Lower lobe of right lung (tissue), 2 donors: ENCODE measurements at places on chromosomes 2 and 18. TPM values are rescaled to one million over a fixed set of nuclear protein-coding genes. Genes with fewer than 3 reads are reported as not detected.

DNA sequence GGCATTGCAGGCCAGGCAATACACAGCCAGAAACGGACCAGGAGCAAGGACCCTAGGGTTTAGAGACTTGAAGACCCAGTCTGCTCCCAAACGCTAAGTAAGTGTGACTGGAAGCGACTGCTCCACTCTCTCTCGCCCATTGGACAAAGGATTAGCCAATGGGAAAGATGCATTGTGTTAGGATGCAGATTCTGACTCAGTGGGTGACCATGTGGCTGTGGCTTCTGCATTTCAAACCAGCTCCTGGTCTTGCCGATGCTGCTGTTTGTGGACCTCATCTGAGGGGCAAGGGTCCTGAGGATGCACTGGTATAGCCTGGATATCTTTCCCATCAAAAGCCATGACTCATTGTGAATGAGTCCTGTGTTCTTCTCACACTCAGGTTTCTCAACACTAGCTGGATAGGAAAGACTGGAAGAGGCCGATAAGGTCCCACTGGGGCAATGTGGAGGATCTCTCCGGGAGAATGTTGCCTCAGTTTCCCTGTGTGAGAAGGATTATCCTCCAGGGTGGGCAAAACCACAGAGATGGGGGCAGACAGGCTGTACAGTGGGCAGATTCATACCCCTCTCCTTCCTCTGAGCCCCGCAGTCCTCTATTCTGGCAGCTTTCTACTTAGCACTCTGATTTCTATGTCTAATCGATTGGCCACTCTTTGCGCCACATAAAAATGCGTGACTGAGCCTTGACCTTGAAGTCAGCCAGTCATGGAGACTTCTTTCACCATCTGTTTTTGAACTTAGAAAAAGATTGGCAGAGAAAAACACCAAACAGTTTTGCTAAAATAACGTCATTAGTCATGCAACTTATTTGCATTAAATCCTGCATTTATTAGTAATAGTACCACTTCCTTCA is 257.1 kb downstream of the PRKCE start:
- no peak for DNase-seq

GRCh38 chr18:76922107-76922506 is 99.8 kb downstream of the ZNF236 start:
- DNase-seq = no peak

DNA sequence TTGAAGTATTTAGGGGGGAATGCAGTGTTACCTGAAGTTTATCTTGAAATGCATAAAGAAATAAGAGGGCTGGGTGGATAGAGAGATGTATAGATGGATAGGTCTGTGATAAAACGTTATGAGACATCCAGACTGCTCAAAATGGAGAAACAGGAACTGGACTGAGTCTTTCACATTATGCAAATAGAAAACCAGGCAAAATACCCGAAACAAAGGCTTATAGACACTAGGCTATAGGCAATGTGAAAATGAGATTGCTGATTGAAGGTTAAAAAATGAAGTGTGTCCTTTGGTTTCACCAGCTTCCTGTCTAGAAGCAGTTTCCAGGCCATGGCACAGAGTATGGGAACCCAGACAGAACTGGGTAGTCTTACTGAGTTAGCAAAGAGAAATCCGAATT is 24.9 kb upstream of the SLC3A1 start:
- DNase-seq = no peak

GRCh38 chr18:14974576-14974975 is 226.6 kb downstream of the ANKRD30B start:
- DNase-seq = no peak

MBP gene
- 90.6 TPM for total RNA-seq

USP40 gene
- total RNA-seq = 45.4 TPM
